ENCODE measurements at places on chromosomes 6 and 20.

DNA sequence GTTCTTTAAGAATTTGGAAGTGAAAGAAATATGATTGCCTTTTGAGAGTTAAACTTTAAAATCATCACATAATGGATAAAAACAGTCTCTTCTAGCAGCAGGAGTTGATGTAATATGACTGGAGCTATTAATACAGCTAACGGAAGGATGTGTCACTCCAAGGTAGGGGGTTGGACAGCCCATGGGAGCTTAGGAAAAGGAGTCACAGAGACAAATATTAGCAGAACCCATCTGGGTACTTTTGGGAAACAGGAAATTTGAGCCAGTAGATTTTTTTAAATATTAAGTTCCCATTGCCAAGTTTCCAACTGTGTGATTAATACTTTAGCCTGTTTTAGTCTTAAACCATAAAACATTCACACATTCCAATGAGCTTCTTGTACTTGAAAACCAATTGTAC is 164.7 kb upstream of the RIMS1 start:
- peak; percentile 59 for DNase-seq

- peak; percentile 99 for DNase-seq
Measured at GRCh38 chr6:10441004-10441654, 26.3 kb upstream of the TFAP2A start.

GRCh38 chr20:37152284-37152683 is 26.8 kb upstream of the RPN2 start:
- DNase-seq = no peak

DNA sequence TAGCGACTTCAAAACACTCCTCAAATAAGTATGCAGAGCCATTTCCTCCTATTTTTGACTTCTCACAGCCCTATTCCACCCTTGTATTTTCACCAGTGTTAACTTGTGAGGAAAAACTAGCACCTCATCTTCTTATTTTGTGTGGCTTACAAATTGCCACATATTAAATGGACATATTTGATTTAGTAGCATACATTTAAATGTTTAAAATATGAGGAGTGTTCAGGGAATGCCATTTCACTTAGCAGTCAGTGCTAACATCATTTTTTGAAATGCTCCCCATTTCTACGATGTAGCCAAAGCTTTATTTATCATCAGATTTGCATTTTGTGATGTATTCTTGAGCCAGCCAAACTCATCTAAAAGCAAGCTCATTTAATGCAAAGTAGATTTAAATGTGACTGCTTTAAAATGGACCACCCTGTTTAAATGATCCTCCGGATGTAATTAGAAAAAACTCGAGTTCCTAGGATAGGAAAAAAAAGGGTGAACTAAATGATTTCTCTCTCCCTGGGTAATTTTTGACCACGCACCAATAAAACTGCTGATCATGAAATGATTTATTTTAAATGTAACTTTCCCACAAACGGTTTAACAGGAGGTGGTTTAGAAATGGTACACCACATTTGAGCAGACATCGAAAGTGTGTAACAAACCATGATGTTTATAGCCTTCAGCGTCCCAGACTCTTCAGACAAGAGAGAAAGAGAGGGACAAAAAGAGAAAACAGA is 172.6 kb downstream of the CD83 start:
- DNase-seq = no peak

DNA sequence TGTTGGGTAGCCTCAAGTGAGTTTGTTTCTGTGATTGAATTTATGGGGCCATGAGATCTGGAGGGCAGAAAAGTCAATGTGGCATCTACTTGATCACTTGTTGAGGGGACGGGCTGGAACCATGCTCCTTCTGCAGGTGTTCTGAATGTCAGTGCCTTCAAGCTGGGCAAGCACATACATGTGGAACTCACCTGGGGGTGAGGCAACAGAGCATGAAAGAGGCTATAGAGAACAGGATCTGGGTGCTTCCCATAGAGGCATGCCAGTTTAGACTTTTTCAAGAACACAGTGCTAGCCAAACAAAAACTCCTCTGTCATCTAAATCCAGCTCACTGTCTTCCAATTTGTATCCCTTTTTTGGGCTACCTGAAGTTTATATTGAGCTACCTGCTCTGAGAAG is 77.8 kb upstream of the SLC35B3 start:
- DNase-seq = no peak

GRCh38 chr20:33681288-33681687 is 4.9 kb downstream of the E2F1 start:
- DNase-seq = no peak

GRCh38 chr6:68039641-68040311 is 595.3 kb upstream of the ADGRB3 start:
- DNase-seq = no peak

DNA sequence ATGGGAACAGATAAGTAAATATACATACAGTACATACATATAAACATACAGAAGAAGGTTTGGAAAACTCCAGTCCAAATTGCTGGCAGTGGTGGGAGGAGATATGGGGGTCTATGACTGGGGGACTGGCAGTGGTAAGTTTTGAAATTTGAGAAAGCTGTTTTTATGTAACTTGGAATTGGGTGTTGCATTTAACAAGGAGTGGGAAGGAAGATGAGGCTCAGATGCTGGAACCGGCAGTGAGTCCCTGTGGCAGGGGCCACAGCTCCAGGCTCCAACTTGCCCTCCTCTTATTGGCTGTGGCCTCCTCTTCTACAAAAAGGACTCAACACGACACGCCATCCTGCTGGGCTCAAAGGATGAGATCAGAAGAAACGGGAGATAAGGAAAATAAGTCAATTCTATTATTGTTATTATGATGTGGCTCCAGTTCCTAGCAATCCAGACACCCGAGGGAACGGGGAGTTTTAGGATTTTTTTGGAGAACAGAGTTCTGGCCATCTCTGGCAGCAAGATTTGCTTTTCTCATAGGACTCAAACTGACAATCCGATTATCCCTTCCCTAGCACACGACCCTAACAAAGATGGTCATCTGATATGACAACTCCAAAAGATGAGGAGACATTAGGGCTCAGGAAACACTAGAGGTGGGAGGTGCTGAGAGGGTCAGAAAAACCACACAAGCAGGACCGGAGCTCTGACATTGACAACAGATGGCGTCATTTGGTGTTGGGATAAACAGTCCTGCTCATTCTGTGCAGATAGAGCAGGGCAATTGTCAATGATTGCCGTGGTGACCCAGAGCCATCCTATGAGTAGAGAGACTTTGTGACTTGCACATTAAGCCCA is 6.0 kb upstream of the TGM2 start:
- DNase-seq = no peak

DNA sequence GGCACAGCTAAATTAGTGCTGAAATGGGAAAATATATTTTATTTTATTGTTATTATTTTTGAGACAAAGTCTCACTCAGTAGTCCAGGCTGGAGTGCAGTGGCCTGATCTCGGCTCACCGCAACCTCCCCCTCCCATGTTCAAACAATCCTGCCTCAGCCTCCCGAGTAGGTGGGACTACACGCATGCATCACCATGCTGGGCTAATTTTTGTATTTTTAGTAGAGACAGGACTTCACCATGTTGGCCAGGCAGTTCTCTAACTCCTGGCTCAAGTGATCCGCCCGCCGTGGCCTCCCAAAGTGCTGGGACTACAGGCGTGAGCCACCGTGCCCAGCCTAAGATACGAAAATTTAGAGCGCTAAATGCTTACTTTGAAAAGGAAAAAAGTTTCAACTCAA is 4.8 kb downstream of the RAB23 start:
- no peak for DNase-seq

DNA sequence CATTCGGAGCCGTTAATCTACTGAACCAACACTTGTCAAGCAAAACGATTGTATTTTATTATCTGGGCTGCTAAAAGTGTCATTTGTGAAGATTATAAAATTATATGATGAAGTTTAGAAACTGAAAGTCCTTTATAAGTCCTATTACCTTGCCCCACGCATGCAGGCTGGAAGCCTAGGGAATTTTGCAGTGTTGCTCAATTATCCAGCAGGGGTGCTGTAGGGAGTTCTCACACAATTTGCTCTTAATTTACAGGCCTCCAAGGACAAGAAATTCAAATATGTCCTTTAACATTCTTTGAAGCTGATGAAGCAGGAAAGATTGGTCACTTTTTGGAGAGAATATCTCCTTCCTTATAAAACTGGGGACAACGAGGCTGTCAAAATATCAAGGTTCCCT is 368.9 kb downstream of the LMBRD1 start:
- DNase-seq = no peak

GRCh38 chr6:89597988-89598387 is 40.6 kb downstream of the LYRM2 start:
- peak; percentile 74 for DNase-seq

- DNase-seq = no peak
Measured at GRCh38 chr20:10520528-10520927, 85.4 kb downstream of the SLX4IP start.
